NCI-H1436 treated with DMSO at 0.1 percent for 48 hours (cell line): ENCODE measurements at places on chromosomes 7 and 10.

- DNase-seq = no peak
Measured at GRCh38 chr10:77576444-77577032, 61.1 kb downstream of the KCNMA1 start.

- DNase-seq = no peak
Measured at GRCh38 chr10:14379556-14380280, 49.0 kb upstream of the FRMD4A start.

GRCh38 chr7:12570534-12571461 is at the start of gene SCIN:
TSS of gene SCIN (plus strand) at chr7:12570720. CDS start at chr7:12570787, 67 bp downstream.
- DNase-seq = no peak

DNA sequence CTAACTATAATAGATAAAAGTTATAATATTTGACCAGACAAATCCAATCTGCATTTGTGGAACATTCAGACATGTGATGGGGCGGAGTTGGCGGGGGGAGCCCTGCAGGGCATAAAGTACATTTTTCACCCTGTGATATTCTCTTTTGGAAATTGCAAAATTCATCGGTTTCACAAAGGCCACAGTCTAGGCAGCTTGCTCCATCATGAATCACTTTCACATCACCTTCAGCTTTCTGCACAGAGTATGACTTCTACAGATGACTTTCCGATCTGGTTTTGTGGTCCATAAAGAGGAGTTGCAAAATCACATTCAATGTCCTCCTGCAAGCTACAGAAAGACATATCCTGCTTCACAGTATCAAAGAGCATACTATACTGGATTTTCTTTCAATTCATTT is 51.4 kb upstream of the APBB1IP start:
- DNase-seq = no peak

DNA sequence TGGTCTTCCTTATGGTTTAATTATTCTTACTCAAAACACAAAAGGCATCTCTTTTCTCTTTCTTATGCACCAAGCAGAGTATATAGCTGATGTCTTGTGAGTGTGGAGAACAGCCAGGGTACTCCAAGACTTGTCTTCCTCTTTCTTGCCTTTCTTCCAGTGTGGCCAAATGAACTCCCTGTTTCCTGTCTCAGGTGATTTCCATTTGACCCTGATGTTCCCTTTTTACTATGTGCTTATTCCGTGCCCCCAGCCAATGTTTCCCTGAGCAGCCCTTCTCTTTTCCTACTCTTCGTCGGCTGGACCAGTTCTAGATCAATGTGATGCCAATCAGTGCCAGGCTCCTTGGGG is 12.6 kb downstream of the OR9A4 start:
- no peak for DNase-seq

DNA sequence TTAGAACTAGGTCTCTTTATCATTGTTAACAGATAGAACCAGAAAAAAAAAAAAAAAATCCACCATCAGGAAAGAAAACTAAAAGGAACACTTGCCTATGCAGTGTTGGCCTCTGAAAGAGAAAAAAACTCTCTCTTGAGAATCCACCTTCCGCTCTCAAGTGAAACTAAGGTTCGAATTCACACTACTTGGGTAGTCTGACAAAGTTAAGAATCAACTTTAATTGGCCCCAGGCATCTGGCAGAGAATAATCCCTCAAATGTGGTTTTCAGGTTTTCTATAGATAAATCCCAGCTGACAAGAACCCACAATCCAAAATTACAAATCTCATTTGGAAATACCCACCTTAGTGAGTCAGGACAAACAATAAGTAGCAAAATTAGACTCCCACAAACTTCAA is 199.7 kb upstream of the LRRN3 start:
- DNase-seq = no peak

- no peak for DNase-seq
Measured at GRCh38 chr7:137742051-137742450, 104.7 kb downstream of the DGKI start.

GRCh38 chr7:22697876-22698606 is 29.0 kb upstream of the IL6 start:
- no peak for DNase-seq
